ENCODE measurements at places on chromosomes 7 and 10.
A peak's percentile ranks its signal among the peaks of the same experiment; 100 is the strongest.

DNA sequence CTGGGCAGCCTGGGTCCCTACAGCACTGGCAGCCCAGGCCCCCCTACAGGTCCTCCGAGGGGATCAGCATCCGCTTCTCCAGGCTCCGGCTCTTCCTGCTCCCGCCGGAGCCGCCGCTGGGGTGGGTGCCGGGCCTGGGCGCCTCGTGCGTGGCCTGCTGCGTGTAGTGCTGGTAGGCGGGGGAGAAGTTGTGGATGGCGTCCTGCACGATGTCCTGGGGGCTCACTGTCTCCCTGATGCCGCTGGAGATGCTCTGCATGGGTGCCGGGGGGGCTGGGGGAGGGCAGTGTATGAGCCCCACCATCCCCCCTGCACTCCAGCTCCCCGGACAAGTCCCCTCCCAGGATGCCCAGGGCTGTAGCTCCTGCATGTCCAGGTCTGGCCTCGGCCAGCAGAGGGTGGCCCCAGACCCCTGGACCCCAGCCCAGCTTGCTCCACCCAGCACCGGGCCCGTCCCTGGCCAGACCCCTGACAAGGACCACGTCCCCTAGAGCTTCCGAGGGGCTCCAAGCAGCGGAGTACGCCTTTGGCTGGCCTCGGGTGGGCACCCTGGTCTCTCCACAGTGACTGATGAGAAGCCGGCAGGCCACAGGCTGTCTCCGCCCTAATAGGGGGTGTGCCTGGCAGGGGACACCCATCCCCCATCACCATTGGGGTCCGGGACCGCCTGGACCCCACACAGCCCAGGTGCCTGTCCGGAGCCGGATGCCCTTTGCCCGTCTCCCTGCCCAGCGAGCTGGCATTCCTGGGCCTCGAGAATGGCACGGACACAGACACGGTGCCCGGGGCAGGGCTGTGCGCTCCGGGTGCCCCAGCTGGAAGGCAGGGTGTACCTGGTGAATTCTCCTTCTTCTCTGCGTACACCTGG lies 8.9 kb downstream of the TMEM184A start:
- no peak for DNase-seq

DNA sequence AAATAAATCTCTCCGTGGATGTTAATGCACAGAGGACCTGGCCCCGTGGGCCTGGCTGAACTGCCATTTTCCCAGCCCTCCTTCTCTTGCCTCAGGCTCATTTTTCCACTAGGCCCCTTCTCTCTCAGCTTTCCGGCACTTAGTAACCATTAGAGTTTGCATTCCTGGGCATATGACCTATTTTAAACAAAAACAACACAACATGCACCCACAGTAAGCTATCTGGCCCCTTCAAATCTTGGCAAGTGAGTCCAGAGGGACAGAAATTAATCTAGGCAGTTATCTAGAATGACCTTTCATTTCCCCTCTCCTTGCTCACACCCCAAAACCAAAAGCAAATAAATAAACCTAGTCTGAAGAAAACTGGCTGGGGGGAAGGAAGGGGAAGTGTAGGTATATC lies 11.7 kb downstream of the FBXW4 start:
- no peak for DNase-seq

GRCh38 chr10:98492763-98493162 lies 46.0 kb upstream of the HPS1 start:
- no peak for DNase-seq

DNA sequence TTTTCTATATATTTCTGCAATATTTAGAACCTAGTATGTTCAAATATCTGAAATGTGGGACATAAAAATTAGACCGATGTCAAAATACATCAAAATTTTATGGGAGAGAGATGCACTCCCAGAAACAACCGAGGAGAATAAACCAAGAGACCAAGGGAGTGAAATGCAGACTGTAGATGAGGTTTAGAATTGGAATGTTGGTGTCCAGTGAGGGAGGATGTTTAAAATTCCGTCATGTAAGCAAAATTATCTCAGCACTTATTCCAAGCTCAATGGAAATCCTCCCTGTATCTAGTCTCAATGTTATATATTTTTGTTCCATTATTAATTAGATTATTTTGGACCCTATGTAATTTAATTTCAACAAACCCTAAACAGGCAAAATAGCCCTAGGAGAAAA lies 61.9 kb upstream of the MAGI2 start:
- no peak for DNase-seq

DNA sequence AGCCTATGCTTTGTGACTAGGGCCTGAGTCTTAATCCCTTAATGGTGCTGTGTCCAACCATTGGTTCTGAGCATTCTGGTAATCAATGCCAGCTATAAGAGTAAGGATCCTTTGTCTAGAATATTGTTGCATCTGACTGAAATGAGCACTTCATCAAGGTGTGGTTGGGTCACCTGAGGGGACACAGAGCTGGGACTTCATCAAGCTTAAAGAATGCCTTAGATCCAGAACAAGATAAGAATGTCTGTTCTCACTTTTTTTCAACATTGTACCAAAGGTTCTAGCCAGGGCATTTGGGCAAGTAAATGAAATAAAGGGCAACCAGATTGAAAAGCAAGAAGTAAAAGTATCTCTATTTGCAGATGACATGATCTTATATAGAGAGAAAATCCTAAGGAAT lies 280.4 kb downstream of the MTERF1 start:
- no peak for DNase-seq

DNA sequence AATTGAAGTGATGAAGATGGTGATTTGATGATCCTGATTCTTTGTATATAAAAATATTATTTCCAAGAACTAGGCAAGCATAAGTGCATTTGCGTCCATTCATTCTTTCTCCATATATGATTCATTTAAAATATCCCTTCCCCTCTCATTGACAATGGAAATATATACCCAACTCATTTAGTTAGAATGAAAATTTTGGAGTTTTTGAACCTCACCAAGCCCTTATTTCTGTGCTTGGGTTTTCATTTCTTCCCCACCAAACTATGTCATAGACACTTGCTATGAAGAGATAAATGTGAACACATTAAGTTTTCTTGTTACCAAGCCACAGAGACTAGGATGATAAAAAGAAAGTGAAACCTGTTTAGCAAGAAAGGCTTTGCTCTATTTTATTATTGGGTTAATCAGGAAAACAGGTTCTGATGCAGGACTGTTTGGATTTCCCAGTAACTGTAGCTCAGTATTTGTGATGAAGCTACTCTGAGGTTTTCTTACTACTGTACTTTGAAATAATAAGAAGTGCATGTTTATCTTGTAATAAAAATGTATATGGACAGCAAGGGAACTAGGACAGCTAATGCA lies 68.3 kb downstream of the ITGB1 start:
- peak; percentile 18 for DNase-seq

DNA sequence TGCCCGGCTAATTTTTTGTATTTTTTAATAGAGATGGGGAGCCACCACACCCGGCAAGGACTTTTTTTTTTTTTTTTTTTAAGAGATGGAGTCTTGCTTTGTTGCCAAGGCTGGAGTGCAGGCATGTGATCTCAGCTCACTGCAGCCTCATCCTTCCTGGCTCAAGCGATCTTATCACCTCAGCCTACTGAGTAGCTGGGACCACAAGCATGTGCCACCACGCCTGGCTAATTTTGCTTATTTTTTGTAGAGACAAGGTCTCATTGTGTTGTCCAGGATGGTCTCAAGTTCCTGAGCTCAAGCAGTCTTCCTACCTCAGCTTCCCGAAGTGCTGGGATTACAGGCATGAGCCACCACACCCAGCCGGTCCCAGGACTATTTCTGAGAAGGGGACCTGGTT lies 9.3 kb upstream of the MCU start:
- DNase-seq, result no peak

DNA sequence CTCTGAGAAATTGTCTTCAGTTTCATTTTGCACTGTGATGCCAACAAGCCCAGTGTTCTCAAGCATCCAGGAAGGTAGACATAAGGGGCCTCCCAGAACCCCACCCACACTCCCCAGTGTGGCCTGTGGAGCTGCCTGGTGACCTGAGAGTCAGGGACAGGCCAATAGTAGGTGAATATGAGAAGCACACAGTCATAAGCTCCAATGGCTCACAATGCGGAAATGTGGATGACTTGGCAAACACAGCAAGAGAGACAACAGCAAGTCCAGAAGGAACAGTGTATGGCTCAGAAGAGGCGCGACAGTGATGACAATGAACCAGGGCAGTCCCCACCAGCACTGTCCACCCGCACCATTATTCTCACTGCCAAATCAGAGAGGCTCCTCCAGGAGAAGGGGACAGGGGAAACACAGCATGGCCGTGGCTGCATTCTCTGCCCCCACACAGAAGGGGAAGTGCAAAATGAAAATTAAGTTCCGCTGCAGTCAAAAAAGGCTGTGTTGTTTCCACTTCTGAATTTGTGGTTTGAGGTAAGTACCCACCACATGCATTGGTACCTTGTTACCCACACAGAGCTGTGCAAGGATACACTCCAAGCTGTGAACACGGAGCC lies 419.8 kb downstream of the GRID1 start:
- DNase-seq, result no peak

GRCh38 chr7:157597562-157597961 lies 260.8 kb downstream of the DNAJB6 start:
- DNase-seq, result no peak
